ENCODE measurements at places on chromosomes 2 and 18. TPM values are rescaled to one million over a fixed set of nuclear protein-coding genes. Genes with fewer than 3 reads are reported as not detected.

- no peaks in the 10 kb centered on the region for H3K4me1 ChIP-seq
- peaks cover 5% of the 10 kb centered on the region for H3K27me3 ChIP-seq
- H3K27ac ChIP-seq = no peak overlapping the region
- no peak for DNase-seq
- no peaks in the 10 kb centered on the region for H3K36me3 ChIP-seq
- H3K4me3 ChIP-seq = no peak overlapping the region
These were observed 6.2 kb downstream of the VWA3B start for GRCh38 chr2:98093146-98093545.

DNA sequence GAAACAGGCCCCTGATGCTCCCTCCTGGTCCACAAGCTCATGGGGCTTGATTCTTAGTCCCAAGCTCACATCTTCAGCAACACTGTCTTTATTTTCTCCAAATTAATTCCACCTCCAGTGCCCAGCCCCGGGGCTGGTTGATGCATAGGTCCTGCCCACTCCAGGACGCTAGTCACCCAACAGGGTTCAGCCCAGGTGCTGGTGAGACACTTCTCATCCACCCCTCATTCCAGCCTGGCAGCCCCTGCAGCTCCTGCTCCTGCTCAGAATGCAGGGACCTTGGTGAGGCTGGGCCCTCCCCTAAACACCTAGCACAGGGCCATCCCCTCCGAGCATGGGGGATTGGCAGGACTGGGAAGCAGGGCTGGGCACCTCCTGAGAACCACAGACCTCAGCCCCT lies 25.7 kb downstream of the STEAP3 start:
- H3K27ac ChIP-seq = no peak overlapping the region
- peaks cover 46% of the 10 kb centered on the region for H3K4me1 ChIP-seq
- DNase-seq = no peak
- peaks cover 9% of the 10 kb centered on the region for H3K36me3 ChIP-seq
- H3K27me3 ChIP-seq = no peaks in the 10 kb centered on the region

DNA sequence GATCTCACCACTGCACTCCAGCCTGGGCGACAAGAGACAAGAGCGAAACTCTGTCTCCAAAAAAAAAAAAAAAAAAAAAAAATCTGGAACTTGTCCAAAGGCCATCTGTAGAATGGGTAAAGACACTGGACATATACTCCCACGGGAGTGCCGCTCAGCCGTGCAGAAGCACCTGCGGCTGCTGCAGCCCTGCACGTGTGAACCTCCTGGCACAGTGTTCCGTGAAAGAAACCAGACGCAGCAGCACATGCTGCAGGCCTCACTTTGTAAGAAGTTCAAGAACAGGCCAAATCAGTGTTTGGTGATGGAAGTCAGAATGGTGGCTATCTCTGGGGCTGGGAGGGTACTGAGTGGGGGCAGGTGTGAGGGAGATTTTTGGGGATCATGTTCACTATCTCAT lies 6.5 kb downstream of the CHRND start:
- no peaks in the 10 kb centered on the region for H3K36me3 ChIP-seq
- no peaks in the 10 kb centered on the region for H3K4me1 ChIP-seq
- no peak overlapping the region for H3K4me3 ChIP-seq

FEV gene
- total RNA-seq = not detected

DNA sequence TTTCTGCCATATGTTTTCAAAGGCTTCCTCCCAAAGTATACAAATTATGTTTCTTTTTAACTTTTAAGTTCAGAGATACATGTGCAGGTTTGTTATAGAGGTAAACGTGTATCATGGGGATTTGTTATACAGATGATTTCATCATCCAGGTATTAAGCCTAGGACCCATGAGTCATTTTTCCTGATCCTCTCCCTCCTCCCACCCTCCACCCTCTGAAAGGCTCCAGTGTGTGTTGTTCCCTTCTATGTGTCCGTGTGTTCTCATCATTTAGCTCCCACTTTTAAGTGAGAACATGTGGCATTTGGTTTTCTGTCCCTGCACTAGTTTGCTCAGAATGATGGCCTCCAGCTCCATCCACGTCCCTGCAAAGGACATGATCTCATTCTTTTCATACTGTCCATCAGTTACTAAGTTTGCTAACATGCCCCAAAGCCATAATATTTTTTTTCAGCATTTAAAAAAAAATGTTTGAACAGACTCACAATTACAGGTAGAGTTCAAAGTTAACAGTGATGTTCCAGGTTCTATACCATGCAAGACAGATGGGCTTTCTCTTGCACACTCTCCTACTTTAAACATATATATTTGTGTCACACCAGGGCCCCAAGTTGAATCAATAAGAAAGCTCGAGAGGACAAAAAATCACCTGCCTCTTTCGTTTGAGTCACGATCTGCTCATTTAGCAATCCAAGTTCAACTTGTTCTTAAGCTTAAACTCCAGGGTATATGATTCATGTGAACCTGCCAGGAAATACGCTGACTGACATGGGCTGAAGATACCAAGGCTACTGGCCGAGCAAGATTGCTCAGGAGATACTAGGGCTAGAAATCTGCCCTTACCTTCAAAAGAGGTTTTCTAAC lies 77.6 kb downstream of the AP1S3 start:
- H3K36me3 ChIP-seq = no peaks in the 10 kb centered on the region
- H3K27me3 ChIP-seq = no peaks in the 10 kb centered on the region
- H3K4me1 ChIP-seq = peaks cover 23% of the 10 kb centered on the region
- peak; percentile 68 for DNase-seq

GKN1 gene
- total RNA-seq = not detected

CABYR gene
- 7.8 TPM for total RNA-seq

DNA sequence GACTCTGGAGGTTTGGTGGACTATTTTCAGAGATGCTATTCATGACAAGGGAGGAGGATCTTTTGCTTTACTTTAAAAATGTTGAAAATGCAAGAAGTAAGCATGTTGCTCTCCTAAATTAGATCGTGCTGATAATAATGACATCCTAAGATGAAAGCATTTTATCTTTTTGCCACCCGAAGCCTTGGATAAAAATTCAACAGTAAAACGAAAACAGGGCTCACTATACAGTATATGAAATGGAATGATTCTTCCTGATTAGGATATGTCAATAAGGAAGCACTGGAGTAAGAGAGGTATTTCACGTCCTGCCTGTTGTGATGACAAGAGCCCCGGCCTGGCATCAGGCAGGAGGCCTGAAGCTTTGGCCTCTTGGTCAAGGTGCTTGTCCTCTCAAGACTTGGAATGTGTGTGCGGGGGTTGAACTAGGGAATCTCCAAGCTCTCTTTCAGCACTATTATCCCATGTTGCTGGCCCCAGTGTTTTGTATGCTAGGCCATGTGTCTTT lies 306.0 kb downstream of the MTX2 start:
- H3K27me3 ChIP-seq = no peaks in the 10 kb centered on the region
- DNase-seq = no peak
- no peaks in the 10 kb centered on the region for H3K36me3 ChIP-seq
- H3K4me3 ChIP-seq = no peak overlapping the region

DNA sequence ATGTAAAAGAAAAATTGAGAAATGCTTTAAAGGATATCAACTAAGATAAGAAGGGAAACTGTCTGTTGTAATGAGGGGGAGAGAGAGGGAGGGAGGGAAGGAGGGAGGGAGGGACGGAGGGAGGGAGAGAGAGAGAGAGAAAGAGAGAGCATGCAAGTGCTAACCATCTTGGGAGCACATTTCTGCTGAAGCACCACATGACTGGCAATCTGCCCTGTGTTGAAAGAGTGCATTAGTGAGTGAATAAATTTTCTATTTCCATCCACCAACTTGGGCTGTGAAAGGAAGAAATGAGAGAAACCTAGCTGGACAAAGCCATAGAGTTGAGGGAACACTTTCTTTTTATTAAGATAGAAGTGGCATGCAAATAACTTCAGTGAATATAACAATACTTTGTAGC lies 110.7 kb downstream of the TMX3 start:
- no peaks in the 10 kb centered on the region for H3K36me3 ChIP-seq
- H3K4me3 ChIP-seq = no peak overlapping the region
- H3K27me3 ChIP-seq = no peaks in the 10 kb centered on the region
- no peaks in the 10 kb centered on the region for H3K4me1 ChIP-seq
- no peak for DNase-seq

DIPK1C gene
- not detected for total RNA-seq

CRYGC gene
- total RNA-seq = not detected

DNA sequence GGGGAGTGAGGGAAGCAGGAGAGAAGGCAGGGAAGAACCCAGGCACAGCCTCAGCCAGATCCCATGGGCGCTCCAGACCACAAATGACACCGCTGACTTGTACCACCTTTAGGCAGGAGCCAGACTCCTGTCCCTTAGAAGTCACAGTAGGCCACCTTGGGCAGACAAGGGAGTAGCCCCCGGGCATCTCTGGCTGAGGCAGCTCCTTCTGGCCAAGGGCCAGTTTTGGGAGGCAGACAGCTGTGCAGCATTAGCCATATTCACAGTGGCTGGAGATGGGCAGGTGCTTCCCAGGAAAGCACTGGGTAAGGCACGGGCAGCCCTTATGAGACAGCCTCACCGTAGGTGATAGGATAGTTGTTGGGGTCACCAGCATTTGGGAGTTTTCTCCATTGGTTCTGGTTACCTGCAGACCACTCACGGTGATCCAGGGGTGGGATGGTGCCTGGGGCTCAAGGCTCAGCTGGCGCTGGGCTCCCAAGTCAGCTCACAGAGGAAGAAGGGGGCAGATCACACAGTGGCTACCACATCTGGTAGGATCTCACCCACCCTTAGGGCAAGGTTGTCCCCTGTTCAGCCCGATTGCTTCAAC lies 2.1 kb downstream of the ASTL start:
- no peak overlapping the region for H3K27ac ChIP-seq
- H3K27me3 ChIP-seq = peaks cover 28% of the 10 kb centered on the region
- no peaks in the 10 kb centered on the region for H3K4me1 ChIP-seq
- DNase-seq = no peak

LRATD1 gene
- total RNA-seq = 28.3 TPM

DNA sequence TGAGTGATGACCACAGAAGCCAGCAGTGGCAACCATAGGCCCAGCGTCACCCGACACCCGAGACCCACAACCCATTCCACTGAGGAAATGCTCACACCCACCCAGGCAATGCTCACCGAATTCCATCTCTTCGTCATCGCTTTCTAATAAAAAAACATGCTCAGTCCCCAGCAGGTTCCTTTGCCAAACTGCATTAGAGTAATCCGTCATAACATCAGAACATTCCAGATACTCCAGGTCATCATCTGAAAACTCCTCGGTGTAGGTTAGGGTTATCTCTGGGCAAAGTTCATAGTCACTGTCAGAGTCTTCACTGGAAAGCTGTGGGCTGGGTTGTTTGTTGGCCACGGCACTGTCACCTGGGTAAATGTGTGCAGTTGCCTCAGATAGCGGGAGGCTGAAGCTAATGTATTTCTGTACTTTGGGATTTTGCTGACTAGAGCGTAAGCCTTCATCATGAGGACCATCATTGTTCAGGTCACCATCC lies 49.3 kb downstream of the ALPK2 start:
- H3K27ac ChIP-seq = peak overlapping the region; percentile 90
- H3K27me3 ChIP-seq = no peaks in the 10 kb centered on the region
- H3K36me3 ChIP-seq = no peaks in the 10 kb centered on the region
- H3K4me3 ChIP-seq = peak overlapping the region; percentile 87
- DNase-seq = peak; percentile 95

Data from astrocyte (in vitro differentiated cells and primary cell).